ENCODE measurements at places on chromosomes 4 and X.

DNA sequence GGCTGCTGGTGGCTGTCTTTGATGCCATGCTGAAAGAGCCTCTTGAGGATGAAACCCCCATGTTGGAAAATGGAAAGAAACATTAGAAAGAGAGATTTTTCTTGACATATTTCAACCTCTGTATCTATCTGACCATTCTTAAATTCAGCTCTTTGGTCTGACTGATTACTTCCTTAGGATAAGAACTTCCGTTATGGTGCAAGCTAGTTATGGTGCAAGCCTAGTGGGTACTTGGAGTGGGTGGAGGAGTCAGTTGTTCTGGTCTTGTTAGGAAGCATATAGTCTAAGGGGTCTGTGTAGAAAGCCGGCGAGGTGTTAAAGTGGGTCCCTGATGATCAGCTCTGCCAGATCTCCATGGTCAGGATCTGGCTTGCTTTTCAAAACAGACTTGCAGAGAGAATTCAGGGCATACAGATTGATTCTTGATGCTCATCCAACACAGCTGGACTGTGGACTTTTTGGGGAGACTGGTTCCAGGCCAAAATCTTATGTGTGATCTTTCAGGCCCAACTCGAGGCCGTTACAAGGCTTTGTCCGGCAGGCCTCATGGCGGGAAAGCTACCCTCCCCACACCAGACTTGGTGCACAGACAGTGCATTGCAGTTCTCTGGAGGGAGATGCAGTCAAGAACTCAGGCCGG lies 82.8 kb upstream of the BOD1L1 start:
- DNase-seq = no peak

DNA sequence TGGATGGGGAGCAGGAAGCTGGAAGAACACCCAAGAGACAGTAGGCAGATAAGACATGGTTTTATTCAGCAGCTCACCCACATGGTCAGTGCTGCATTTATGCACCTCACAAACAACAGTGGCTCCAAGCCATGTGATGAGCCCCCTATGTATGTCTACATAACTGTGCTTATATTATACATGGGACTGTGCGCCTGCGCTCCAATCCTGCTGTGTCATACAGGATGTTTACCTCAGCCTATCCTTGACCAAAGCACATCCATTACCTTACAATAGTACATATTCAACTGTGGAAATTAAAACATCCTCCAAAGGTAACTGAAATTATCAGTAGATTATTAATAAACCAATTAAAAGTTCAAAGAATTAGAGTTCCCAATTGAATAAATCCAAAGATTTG lies 44.1 kb upstream of the SGMS2 start:
- DNase-seq = no peak

GRCh38 chr4:10117359-10118047 lies 904 bp upstream of the WDR1 start:
- peak; percentile 41 for DNase-seq

DNA sequence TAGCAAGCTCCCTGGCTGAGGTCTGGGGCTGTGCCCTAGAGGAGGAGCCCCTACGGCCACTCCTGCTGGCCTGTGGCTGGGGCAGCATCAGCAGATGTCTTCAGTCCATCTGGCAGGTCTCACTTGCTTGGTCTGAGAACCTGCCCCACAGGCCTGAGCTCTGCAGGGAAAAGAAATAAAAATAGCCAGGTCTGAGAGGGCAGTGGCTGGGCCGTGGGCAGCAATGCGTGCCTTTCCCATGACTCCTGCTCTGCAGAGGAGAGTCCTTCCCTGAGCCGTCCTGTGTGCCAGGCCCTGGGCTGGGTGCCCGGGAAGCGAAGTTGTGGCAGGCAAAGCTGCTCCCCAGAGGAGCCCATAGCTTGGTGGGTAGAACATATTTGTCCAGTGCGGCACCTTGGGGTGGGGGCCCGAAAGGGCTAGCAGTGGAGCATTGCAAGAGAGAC lies 11.3 kb upstream of the KIAA0232 start:
- DNase-seq = no peak

DNA sequence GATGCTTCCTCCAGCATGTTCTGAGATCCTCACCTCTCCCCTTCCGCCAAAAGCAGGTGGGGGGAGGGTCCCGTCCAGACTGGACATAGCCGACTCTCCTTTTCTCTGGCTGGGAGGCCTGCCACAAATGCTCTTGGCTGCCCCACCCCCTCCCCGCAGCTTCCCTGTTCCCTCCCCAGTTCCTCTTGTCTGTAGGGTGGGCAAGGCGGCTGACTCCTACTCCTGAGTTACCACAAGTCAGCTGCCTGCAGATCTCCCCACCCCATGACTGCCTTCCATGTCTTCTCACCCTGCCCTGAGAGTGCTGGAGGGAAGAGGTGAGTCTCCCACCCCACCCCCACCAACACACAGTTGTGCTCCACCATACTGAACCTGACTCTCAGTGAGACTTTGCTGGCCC lies 2.9 kb downstream of the ATP6AP1 start:
- no peak for DNase-seq

DNA sequence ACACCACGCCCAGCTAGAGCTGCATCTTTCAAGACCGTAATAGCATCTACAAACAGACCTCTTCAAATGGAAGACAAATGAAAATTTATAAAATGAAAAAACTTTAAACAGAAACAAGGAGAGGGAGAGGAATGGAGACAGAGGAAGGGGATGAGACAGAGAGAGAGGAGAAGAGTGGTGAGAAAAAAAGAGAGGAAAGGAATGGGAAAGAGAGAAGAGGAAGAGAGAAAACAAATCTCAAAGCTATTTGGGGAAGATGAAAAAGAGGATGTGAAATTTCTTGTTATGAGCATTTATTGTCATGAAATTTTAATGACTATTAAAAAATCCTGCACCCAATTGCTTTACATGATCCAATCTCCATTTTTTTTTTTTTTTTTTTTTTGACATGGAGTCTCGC lies 726.9 kb downstream of the GRID2 start:
- DNase-seq = no peak

DNA sequence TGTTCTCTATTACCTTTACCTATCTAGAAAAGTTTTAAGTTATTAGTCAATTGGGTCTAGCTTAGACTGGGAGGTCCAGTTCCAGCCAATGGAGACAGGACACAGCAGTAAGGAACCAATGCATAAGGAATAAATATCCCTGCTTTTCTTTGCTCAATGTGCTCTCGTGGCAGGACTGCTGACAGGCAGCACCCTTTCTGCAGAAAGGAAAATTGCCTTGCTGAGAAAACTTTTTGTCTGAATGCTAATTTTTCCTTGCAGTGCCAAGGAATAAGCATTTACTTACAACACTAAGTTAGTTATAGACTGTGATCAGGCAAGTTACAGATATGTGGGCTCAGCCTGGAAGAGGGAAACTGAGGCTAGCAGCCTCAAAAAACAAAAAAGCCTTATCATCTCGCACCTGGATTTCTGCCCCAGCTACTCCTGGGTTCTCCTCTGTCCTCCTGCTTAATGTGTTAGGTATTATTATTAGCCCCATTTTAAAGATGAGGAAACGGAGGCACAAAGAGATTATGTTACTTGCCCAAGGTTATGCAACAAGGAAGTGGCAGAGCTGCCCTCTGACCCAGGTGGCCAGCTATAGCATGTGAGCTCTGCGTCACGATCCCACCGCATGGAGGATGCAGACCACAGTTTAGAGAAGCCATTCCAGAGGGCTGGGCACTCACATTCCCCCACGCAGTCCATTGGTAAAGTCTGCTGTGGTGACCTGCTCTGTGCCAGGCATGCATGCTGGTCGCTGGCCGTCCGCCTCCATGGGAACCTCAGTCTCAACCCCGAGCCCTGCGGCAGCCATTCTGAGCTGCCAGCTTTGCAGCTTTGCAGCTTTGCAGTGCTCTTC lies 40.5 kb upstream of the C4orf50 start:
- no peak for DNase-seq

DNA sequence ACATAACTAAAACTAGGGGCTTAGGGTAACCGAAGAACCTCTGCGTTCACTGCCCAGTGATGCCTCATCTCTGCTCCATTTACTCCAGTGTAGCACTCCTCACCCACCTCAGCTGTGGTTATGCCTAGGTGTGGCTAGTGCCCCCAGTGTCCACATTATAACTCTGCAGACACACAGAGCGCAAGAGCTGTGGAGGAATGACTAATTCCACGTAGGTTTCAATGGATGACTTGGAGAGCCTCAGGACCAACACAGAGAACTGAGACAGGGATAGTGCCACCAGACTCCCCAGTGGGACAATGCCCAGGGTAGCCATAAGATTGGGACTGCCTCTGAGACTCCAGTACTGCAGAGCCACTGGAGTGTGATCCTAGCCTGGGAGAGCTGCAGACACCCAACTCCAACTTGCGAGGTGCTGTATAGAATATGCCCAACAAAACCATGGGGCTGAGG lies 542.4 kb upstream of the DIPK2B start:
- DNase-seq = no peak
